Skeletal muscle cell (primary cell): ENCODE measurements at places on chromosomes 16 and 17.

DNA sequence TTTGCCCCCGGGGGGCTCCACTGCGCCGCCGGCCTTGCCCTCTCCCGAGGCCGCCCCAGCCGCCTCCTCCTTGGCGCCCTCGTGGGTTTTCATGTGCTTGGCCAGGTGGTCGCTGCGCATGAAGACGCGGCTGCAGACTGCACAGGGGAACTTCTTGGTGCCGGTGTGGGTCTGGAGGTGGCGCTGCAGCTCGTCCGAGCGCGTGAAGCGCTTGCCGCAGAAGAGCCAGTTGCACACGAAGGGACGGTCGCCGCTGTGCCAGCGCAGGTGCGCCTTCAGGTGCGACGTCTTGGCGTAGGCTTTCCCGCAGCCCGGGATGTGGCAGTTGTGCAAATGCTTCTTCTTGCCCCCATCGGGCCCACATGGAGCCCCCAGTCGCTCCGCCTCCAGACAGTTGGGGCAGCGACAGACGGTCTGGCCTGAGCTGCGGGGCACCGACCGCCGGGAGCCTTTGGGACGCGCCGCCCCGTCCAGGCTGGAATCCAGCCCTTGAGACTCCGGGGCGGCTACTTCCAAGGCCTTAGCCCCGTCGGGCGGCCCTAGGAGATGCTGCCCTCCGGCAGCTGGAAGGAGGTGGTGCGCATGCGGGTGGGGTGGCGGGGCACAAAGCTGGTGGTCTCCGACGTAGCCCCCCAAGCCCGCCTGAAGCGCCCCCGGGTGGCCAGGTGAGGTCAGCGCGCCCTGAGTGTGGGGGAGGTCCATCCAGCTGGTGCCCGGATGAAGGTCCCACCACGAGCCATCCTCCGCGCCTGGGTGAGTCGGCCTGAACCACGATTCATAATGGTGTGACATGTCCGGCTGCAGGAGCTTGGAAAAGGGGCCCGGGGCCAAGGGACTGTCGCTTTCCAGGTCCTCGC, 3.4 kb downstream of the SP6 start:
- no peak for DNase-seq

- no peak for DNase-seq
These were observed 209.3 kb downstream of the HS3ST3B1 start for GRCh38 chr17:14510136-14510535.

DNA sequence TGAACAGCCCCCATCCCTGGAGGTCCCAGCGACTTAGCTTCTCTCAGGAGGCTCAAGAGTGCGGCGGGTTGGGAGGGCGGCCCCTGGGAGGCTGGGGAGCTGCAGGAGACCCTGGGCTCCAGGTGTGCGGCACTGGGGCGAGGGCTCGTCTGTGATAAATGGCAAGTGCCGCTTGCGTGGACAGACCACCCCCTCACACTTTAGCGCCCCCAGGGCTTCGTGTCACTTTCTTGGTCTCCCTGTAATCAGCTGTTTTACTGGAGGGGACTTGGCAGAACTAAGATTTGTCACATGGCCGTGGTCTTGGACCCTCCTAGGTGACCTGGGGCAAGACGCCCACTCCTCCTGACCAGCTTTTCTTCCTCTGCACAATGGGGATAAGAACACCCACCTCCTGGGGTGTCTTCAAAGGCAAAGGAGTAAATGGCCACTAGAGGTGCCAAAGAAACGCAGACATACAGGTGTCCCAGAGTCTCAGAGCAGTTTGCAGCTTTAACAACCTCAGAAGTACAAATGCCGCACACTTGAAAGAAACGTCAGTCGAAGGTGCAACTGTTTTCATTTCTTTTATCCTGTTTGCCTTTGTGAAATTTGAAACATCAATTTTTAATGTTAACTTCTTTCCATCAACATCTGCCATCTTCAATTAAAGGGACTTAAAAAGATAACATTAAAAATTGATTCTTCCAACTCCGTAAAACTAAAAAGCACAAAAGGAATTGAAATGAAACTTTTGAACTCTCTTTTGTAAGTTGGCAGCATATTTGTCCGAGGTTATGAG, 946 bp downstream of the OSGIN1 start:
- DNase-seq, result no peak

GRCh38 chr16:82031116-82032084, 3.7 kb upstream of the HSD17B2 start:
- DNase-seq, result peak; percentile 16

DNA sequence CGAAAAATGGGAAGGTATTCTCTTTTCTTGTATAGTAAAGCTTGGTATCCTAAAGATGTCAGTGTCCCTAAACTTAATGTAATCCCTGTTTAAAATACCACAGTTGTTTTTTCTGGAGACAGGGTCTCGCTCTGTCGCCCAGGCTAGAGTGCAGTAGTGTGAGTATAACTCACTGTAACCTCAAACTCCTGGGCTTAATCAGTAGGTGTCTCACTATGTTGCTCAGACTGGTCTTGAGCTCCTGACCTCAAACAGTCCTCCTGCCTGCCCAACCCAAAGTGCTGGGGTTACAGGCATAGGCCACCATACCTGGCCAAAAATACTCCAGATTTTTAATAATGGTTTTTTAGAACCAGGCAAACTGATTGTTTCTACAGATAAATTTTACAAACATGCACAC, 8.2 kb downstream of the DCAF7 start:
- no peak for DNase-seq

GRCh38 chr17:4417129-4417667, 16.5 kb upstream of the SPNS3 start:
- DNase-seq, result no peak

DNA sequence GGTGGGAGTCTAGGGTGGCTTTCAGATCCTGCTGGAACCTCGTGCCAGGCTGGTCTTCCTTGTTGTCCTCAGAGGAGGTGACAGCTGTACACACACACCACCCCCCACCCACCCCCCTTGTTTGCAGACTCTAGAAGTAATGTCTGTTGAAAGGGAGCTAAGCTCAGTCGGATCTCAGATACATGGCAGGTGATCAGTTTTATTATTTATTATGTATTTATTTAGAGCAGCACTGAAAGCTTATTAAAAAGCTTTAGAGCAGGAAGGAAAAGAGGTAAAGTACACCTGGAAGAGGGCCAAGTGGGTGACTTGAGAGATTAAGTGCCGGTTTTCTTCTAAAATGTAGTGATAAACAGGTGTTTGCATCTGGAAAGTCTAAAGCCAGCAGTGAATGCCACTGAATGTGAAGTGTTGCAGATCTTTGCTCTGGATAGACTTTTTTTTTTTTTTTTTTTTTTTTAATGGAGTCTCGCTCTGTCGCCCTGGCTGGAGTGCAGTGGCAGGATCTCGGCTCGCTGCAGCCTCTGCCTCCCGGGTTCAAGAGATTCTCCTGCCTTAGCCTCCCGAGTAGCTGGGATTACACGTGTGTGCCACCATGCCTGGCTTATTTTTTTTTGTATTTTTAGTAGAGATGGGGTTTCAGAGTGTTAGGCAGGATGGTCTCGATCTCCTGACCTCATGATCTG, 40.2 kb downstream of the FOXK2 start:
- no peak for DNase-seq

DNA sequence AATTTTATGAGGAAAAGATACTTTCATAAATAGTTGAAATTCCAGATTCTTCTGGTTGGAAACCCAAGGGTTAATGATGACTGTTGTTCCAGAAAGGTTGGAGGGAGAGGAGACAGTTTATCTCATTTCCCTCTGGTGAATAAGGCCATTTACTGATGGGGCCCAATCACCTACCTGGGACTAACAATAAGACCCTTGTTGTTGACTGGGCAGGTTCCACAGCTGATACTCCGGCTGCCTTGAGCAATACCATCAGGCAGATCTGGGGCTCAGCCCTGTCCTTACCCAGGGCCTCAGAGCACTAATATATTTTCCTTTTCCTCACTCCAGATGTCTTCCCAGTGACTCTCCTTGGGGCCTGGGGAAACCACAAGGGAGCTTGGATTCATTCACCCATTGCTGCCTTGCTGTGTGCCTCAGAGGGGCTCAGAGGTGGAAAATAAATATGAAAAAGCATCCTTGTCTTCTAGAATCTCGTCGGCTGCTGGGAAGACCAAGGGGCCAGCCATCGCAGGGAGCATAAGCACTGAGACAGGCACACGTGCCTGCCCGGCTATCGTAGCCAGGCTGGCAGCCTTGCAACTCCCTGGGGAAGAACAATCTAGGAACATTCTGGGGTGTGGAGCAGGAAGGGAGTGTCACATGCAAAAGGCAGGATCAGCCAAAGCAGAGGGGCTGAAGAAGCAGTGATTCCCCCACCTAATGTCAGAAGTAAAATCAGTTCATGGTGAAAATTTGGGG, 54.4 kb downstream of the MPRIP start:
- DNase-seq, result peak; percentile 10

- DNase-seq, result no peak
These were observed 9.5 kb upstream of the UNK start for GRCh38 chr17:75774991-75775668.

GRCh38 chr17:78992542-78993212, 13.0 kb upstream of the LGALS3BP start:
- no peak for DNase-seq

- DNase-seq, result no peak
These were observed 161.5 kb upstream of the SALL1 start for GRCh38 chr16:51312363-51313150.

GRCh38 chr16:9151597-9151996, 60.2 kb downstream of the HAPSTR1 start:
- no peak for DNase-seq

DNA sequence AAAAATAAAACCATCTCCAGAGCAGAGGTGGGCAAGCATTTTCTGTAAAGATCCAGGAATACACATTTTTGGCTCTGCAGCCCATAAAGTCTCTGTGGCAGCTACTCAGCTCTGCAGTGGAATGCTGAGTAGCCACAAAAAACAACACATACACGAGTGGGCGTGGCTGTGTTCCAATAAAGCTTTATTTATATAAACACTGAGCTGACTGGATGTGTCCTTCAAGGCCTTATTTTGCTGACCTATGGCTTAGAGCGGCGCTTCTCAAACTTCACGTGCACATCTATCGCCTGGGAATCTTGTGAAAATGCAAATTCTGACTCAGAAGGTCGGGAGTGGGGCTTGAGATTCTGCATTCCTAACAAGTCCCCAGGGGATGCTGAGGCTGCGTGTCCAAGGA, 39.7 kb downstream of the XYLT1 start:
- DNase-seq, result no peak

DNA sequence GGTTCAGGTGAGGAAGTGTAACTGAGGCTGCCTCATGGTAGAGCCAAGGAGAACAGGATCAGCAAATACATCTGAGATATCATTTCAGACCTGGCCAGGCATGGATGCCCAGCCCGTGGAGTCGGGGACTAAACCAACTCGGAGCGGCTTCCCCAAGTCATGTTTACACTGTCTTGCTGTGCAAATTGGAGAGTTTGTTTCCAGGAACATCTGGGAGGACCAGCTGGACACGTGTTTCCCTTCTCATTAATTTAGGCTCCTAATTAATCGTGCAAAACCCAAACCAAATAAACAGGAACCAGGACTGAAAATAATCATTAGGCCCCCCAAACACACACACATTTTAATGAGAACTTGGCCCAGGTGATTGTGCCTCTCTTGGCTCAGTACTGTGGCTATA, 70.9 kb upstream of the SALL1 start:
- DNase-seq, result no peak

DNA sequence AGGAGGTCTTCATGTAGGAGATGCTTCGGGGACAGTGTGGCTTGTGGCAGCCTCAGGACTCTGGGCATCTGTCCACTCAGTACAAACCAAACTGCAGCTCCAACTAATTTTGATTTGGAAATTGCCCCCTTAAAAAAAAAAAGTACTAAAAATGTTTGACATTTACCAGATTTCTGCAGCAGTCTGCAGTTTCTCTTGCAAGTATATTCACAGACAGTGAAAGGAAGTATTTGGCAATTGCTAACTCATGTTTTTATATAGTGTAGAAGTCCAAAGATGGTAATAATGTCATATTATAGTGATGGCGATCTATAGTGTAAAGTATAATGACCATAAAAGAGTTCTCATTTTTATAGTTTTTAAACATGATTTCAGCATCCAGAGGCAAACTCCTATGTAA, 218.6 kb downstream of the PRKCA start:
- DNase-seq, result no peak

GRCh38 chr17:6067060-6067459, 3.1 kb upstream of the WSCD1 start:
- no peak for DNase-seq

- no peak for DNase-seq
These were observed 16.7 kb upstream of the TANGO6 start for GRCh38 chr16:68826652-68827051.

GRCh38 chr17:2243953-2244352, 59.6 kb downstream of the SMG6 start:
- DNase-seq, result no peak

DNA sequence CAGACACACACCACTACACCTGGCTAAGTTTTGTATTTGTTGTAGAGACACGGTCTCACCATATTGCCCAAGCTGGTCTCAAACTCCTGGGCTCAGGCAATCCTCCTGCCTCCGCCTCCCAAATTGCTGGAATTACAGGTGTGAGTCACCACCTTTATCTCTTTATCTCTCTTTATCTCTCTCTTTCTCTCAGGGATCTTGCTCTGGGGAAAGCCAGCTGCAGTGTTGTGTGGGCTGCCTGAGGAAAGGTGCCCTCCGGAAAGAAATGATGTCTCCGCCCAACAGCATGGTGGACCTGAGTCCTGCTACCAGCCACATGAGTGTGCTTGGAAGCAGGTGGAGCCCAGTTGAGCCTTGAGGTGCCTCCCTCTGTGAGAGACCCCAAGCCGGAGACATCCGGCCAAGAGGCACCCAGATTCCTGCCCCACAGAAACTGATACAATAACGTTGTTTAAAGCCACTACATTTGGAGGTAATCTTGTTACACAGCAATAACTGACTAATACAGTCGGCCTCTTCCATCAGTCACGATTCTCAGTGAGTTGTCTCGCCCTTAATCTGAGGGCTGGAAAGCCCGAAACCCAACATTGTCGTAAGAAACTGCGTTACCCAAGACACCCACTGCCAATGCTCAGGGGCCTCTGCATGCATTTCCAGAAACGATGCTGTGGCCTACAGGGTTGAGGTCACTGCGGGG, 68.0 kb upstream of the RPH3AL start:
- no peak for DNase-seq

DNA sequence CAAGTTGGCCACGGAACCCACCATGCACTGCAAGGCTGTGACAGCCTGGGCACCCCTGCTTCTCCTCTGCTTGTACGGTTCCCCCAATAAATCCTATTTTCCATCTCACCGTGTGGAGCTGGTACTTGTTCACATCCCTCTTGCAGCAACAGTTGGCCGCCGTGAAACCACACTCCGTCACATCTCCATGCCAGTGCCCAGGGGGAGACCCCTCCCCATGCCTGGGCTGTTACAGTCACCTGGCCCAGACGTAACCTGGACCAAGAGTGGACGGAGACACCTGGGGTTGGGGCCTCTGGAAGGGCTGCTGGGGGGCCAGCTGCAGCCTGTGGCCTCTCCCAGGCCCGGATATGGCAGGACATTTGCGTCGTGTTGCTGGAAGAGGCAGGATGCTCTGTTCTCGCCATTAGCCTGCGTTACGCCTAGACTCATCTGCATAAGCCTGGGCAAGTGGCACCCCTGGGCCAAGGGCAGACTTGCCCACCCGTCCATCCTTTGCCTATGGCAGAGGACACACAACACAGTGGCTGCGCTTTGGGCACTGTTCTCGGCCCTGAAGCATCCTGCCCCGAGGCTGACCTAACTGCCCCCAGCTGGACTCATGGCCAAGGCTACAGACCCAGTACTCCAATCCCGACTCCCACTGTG, 14.2 kb upstream of the KREMEN2 start:
- no peak for DNase-seq

GRCh38 chr16:49280105-49280741, 1.4 kb downstream of the CBLN1 start:
- DNase-seq, result no peak

- no peak for DNase-seq
These were observed 14.5 kb downstream of the MAP1LC3B start for GRCh38 chr16:87406495-87407088.

GRCh38 chr17:17300624-17301568, 2.3 kb upstream of the NT5M start:
- no peak for DNase-seq
